ENCODE measurements at places on chromosomes 7 and 10.

- DNase-seq: peak; percentile 3
Measured at GRCh38 chr10:11959966-11960365, 82.6 kb downstream of the UPF2 start.

GRCh38 chr10:43576062-43576461 is 1.6 kb upstream of the ZNF239 start:
- no peak for DNase-seq

- peak; percentile 54 for DNase-seq
Measured at GRCh38 chr10:109956454-109957091, 33.3 kb upstream of the XPNPEP1 start.

DNA sequence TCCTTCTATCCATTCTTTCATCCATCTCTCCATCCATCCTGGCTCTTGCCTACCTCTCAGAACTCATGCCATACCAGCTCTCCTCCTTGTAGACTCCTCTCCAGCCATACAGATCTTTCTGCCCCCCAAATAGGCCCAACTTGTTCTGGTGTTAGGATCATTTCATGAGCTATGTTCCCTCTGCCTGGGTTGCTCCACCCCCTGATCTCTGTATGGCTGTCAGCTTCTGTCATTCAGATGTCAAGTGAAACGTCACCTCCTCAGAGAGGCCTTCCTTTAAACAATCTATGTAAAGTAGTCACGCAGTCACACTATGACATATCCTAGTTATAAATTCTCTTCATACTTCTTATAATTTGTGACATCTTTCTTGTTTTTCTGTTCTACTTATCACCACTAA is 42.3 kb upstream of the PNLIPRP3 start:
- DNase-seq: no peak

GRCh38 chr7:79037001-79037400 is 416.5 kb downstream of the MAGI2 start:
- DNase-seq: peak; percentile 15

DNA sequence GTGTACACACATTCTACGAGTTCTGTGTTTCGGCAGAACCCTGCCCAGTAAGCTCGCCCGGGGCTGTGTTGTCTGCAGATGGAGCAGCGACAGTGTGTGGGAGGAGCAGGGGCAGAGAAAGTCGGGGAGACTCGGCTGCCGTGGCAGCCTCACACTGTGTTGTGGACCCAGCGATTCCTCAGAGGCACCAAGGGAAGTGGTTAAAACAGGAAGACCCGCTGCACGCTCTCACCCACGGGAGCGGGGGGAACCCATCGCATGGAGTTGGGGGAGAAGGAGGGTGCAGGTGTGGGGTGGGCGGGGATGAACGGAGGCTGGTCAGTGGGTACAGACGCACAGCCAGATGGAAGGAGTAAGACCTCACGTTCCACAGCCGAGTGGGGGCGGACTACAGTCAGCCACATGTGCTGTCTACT is 250.2 kb downstream of the ELFN1 start:
- DNase-seq: peak; percentile 51
